SK-N-DZ (cell line): ENCODE measurements at places on chromosomes 3 and 15.

- DNase-seq, result no peak
These were observed 87.5 kb downstream of the RORA start for GRCh38 chr15:61141497-61142125.

DNA sequence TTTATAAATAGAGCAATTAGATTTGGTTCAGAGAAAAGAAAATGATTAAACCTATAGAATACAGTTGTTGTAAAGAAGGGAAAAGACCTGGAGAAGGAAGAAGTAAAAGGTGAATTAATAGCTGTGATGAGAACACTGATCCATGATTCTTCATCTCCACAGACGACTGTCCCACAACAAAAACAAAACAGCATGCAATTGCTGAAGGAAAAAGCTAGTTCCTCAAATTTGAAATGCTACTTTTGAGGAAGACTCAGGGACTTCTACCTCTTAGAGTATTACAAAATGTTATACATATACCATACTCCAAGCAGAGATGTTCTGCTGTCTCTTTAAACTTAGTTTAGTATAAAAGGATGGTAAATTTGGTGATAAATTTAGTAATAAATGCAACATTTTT, 21.5 kb downstream of the ALCAM start:
- no peak for DNase-seq

GRCh38 chr15:55587321-55588069, 650 bp downstream of the PYGO1 start:
- DNase-seq, result peak; percentile 50

- peak; percentile 55 for DNase-seq
These were observed 80.4 kb downstream of the SEMA5B start for GRCh38 chr3:122947196-122947595.

DNA sequence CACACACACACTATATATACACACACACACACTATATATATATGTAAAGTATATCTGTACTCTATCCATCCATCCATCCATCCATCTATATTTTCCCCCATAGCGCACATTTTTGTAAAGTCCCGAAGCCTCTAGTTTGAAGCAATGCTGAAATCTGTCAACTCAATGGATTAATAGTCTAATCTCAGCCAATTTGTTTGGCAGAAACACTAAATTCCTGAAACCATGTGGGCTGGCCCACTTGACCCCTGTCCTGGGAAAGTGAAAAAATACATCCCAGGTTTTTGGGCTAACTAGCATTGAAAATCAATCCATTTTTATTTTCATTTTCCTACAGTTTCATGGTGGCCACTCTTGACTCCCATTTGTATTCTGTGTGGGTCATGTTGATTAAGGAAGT, 166.7 kb downstream of the SLCO3A1 start:
- no peak for DNase-seq
